ENCODE measurements at places on chromosomes 5 and 9. TPM values are rescaled to one million over a fixed set of nuclear protein-coding genes. Genes with fewer than 3 reads are reported as not detected.

DNA sequence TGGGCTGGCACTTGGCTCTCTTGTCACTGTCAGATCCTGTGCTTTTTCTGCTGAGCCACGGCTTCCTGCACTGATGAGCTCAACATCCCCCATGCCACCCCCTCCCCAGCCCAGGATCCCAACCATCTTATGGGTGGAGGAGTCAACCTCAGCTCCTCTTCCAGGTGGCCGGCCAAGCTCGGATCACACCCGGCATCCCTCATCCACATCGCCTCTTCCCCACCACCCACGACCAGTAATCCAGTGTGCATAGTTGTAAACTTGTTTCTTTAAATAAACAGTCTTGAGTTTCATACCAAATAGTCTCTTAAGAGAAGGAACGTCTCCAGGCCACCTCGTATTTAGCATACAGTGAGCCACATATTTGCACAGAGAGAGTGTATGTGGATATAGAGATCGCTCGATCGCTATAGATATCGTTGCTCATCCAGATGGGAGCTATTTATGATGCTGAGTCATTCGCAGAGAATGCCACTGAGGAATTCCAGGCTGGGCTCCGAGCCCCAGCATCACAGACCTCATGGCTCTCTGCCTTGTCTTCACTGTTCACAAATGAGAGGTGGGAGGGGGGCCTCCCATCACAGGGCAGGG is 61.8 kb upstream of the CPLX2 start:
- H3K4me1 ChIP-seq: no peaks in the 10 kb centered on the region
- H3K27me3 ChIP-seq: peaks cover 31% of the 10 kb centered on the region
- no peak overlapping the region for H3K4me3 ChIP-seq
- DNase-seq: no peak
- no peaks in the 10 kb centered on the region for H3K36me3 ChIP-seq

GRCh38 chr9:29150606-29151005 is 1577.3 kb upstream of the C9orf72 start:
- H3K27me3 ChIP-seq: no peaks in the 10 kb centered on the region
- no peak overlapping the region for H3K27ac ChIP-seq
- DNase-seq: no peak
- H3K36me3 ChIP-seq: no peaks in the 10 kb centered on the region
- H3K4me1 ChIP-seq: no peaks in the 10 kb centered on the region

Gene DNLZ
- total RNA-seq: 9.9 TPM

GRCh38 chr5:155512329-155512728 is 498.8 kb downstream of the KIF4B start:
- no peaks in the 10 kb centered on the region for H3K4me1 ChIP-seq
- H3K36me3 ChIP-seq: no peaks in the 10 kb centered on the region
- no peak overlapping the region for H3K4me3 ChIP-seq
- no peak for DNase-seq
- no peak overlapping the region for H3K27ac ChIP-seq

- DNase-seq: no peak
- H3K4me3 ChIP-seq: no peak overlapping the region
- H3K27me3 ChIP-seq: no peaks in the 10 kb centered on the region
- H3K36me3 ChIP-seq: no peaks in the 10 kb centered on the region
These were observed 49.9 kb downstream of the ZFAND5 start for GRCh38 chr9:72315089-72315509.

DNA sequence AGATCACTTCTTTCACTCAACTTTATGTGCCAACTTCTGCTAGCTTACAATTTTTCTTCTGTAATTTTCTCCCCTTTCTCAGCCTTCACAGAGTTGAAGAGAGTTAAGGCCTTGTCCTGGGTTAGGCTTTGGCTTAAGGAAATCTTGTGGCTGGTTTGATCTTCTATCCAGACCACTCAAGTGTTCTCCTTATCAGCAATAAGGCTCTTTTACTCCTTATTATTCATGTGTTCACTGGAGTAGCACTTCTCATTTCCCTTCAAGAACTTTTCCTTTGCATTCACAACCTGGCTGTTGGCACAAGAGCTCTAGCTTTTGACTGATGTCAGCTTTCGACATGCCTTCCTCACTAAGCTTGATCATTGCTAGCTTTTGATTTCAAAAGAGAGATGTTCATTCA is 86.9 kb upstream of the ALDH1B1 start:
- no peaks in the 10 kb centered on the region for H3K36me3 ChIP-seq
- H3K4me3 ChIP-seq: no peak overlapping the region
- H3K27ac ChIP-seq: no peak overlapping the region
- no peak for DNase-seq
- no peaks in the 10 kb centered on the region for H3K27me3 ChIP-seq

- no peak for DNase-seq
- no peaks in the 10 kb centered on the region for H3K36me3 ChIP-seq
- no peak overlapping the region for H3K27ac ChIP-seq
- no peak overlapping the region for H3K4me3 ChIP-seq
- no peaks in the 10 kb centered on the region for H3K4me1 ChIP-seq
These were observed 16.3 kb upstream of the PPP2CA start for GRCh38 chr5:134242146-134242545.

Gene C5orf52
- total RNA-seq: not detected

Gene NKD2
- total RNA-seq: 2.5 TPM

DNA sequence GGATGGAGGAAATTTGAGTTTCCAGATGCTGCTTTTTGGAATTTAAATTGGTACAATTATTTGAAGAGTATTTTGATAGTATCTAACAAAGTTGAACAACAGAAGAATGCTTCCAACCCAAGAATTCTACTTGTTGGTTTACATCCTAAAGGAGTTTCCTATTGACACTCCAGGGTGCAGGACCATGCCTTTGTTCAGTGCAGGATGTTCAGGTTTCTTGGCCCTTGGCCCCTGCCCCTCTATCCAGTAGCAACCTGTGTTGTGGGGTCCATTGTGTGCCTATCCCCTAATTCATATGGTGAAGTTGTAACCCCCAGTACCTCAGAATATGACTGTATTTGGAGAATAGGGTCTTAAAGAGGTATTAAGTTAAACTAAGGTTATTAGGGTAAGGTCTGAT is 750.0 kb upstream of the ZNF608 start:
- H3K27me3 ChIP-seq: no peaks in the 10 kb centered on the region
- no peak overlapping the region for H3K4me3 ChIP-seq
- no peaks in the 10 kb centered on the region for H3K4me1 ChIP-seq
- H3K36me3 ChIP-seq: no peaks in the 10 kb centered on the region
- DNase-seq: no peak

DNA sequence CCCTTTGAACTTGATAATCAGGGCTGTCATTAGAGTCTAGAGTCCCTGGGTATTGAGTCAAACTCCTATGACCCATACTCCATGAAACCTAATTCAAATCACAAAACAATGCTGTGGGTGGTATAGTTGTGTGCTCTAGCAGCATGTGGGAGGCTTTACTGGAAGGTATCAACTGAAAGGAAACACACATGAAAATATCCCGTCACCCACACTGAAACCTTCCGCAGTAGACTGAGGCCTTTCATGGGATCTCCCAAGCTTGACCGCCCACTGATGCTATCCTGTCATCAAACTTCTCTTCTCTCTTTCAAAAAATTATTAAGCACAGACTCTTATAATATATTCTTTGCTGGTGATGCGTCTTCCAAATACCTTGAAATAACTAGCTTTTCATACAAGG is 569.1 kb upstream of the MEF2C start:
- no peak overlapping the region for H3K27ac ChIP-seq
- H3K36me3 ChIP-seq: no peaks in the 10 kb centered on the region
- no peaks in the 10 kb centered on the region for H3K27me3 ChIP-seq
- no peak overlapping the region for H3K4me3 ChIP-seq
- no peaks in the 10 kb centered on the region for H3K4me1 ChIP-seq

- no peaks in the 10 kb centered on the region for H3K36me3 ChIP-seq
- H3K27ac ChIP-seq: no peak overlapping the region
- no peaks in the 10 kb centered on the region for H3K4me1 ChIP-seq
- no peak overlapping the region for H3K4me3 ChIP-seq
These were observed 19.4 kb downstream of the ABO start for GRCh38 chr9:133255371-133256135.

- H3K4me3 ChIP-seq: no peak overlapping the region
- H3K27ac ChIP-seq: no peak overlapping the region
- no peak for DNase-seq
- no peaks in the 10 kb centered on the region for H3K4me1 ChIP-seq
- peaks cover 5% of the 10 kb centered on the region for H3K36me3 ChIP-seq
These were observed 20.4 kb downstream of the FOXE1 start for GRCh38 chr9:97873425-97873824.

Measured in activated naive CD4-positive, alpha-beta T cell treated with anti-CD3 and anti-CD28 coated beads for 36 hours (primary cell).